GOT3 (cell line): ENCODE measurements at places on chromosomes 7 and 10.

- DNase-seq: no peak
Measured at GRCh38 chr10:22690614-22691431, 23.6 kb downstream of the PIP4K2A start.

DNA sequence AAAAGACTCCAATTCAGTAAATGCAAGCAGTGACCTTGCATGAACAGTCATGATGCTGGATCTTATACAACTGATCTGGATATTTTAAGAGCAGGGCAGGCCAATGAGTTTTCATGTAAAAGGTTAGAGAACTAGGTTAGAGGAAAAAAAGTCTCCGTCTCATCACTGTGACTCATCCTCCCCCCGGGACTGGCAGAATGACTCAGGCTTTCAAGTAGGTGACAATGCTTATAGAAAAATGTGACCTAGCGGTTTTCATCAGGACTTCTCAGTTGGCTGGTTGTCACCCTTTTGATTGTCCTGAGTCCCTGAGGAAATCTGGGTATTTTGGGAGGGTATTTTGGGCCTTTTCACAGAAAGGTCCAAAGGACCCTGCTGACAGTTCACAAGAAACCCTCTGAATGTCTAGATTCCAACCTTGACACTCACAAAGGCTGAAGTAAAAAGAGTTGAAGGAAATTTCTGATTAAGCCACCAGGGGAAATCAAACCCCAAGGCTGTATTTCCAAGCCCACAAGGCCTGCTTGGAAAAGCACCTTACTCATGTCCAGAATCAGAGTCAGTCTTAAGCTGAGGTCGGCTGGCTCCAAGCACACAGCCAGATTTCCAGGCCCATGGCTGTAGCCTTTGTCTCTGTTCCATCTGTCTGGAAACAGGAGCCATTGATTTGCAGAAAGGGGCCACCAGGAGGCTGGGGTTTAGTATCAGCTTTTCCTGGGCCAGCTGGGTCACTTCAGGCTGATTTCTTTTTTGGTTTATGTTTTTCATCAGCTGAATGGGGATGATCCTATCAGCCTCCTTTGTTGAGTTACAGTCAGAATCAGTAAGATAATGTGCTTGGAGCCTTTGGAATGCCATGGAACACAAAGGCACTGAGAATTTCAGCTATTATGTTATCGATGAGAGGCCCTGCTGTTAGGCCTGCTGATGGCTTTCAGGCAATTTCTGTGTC lies 226.4 kb upstream of the HABP2 start:
- DNase-seq: peak; percentile 53

- DNase-seq: no peak
Measured at GRCh38 chr10:66747451-66747850, 178.4 kb upstream of the LRRTM3 start.

- DNase-seq: no peak
Measured at GRCh38 chr10:106278383-106278782, 886.1 kb downstream of the SORCS1 start.

DNA sequence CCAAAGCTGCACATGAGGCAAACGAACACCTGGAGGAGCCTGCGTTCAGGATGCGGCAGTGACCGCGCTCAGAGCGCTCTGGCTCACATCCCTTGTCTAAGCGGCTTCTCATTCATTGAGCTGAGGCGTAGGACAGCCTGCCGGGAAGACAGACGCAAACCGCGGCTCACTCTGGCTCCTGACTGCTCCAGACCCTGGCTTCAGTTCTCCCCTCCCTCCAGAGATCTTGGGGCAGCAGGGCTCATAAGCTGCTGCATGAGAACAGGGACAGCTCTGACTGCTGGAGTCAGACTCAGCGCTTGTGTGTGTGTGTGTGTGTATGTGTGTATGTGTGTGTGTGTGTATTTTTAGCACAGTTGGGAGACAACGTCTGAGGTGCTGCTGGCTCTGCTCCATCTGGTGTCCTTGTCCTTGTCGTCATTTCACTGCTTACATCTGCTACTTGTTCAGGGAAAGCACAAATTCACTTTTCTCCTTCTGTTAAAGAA lies 15.8 kb upstream of the LYZL2 start:
- DNase-seq: no peak

- DNase-seq: no peak
Measured at GRCh38 chr7:99752356-99752755, 17.4 kb upstream of the CYP3A7 start.

GRCh38 chr7:27131390-27131819 lies 848 bp upstream of the HOXA4 start:
- DNase-seq: no peak

DNA sequence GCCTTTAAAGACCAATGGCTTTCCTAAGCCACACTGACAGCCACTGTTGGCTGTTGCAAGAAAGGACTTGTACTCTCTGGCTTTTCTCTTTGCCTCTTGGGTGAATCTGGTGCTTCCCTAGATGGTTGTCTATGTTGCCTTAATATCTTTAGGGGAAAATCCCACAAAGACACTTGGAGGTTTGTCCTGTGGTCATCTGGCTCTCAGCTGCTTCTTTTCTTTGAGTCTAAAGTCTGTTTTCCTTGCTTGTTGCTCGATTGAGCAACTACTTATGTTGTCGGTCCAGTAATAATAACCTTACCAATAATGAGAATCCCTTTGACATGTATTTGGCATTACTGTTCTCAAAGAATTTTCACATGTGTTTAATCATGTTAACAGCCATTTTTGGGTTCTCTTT lies 537.6 kb downstream of the LRMDA start:
- DNase-seq: no peak

GRCh38 chr7:43702974-43703373 lies 26.3 kb downstream of the COA1 start:
- no peak for DNase-seq

GRCh38 chr10:130471486-130471885 lies 335.3 kb downstream of the GLRX3 start:
- DNase-seq: no peak

DNA sequence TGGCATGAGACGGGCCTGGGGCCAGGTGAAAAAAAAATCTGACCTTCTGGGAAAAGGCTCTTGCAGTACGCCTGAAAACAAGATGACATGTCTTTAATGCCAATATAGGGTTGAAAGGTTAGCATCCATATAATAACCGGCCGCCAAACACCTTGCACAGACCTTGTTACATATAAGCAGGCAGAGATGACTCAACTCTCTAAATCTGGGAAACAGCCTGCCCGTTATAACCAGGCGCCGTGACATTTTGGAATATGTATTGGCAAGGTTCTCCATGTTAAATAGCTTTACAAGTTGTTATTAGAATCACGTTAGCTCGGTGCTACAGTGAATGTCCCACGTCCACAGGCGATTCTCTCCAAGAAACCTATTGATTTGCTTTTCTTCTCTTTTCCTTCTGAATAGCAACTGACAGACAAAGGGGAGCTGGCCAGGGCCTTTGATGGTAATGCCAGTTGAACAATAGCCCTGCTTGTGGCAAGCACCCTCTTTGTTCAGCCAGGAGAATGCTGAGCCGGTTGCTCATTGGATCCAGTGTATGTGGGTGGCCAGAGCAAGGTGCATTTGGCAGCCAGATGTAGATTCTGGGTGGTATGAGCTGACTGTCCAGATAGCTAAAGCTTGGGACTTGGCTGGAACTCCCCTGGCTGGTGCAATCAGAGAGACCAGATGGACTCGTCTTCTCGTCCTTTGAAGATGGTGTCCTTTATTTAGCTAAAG lies 80.1 kb upstream of the AUTS2 start:
- DNase-seq: no peak

- no peak for DNase-seq
Measured at GRCh38 chr10:88390041-88390440, 193.1 kb downstream of the RNLS start.

GRCh38 chr10:51031950-51032349 lies 42.3 kb upstream of the PRKG1 start:
- no peak for DNase-seq

GRCh38 chr7:121042195-121042594 lies 53.7 kb downstream of the CPED1 start:
- no peak for DNase-seq

GRCh38 chr7:18590744-18591340 lies 95.3 kb downstream of the HDAC9 start:
- no peak for DNase-seq

DNA sequence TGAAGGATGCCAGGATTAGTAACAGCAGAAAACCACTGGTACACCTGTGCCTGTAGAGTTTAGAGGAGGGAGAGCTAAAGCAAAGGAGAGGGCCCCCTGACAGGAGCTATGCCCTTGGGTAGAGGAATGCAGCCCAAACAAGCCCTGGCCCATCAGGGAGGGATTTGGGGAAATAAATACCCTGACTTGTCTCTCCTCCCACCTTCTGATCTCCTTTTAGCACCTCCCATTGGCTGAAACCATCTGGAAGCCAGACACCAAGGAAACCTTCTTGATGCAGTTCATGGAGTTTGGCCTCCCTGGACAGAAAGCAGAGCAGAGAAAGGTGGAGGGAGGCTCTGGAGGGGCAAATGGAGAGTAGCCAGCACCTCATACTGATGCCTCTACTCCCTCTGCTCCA lies 45.3 kb downstream of the ADRA2A start:
- no peak for DNase-seq

- DNase-seq: no peak
Measured at GRCh38 chr7:137791930-137792329, 54.8 kb downstream of the DGKI start.

- DNase-seq: no peak
Measured at GRCh38 chr10:15324113-15324512, 47.0 kb downstream of the FAM171A1 start.

GRCh38 chr7:122412883-122413282 lies 108.3 kb upstream of the FEZF1 start:
- no peak for DNase-seq

DNA sequence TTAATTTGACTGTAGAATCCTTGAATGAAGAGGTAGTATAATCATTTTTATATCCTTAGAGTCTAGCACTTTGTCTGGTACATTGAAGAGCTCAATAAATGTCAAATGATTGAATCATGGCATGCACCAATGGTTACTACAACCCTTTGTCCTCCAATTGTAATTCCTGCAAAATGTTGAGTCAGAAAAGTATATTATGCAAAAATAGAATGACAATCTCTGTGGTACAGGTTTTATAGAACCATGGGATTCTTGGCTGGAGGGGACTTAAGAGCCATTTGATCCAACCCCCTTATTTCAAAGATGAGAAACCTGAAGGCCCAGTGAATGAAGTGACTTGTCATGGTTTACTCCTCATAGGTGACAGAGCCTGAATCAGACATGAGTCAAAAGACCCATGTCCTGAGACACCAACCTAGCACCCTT lies 30.9 kb upstream of the SMKR1 start:
- DNase-seq: no peak

DNA sequence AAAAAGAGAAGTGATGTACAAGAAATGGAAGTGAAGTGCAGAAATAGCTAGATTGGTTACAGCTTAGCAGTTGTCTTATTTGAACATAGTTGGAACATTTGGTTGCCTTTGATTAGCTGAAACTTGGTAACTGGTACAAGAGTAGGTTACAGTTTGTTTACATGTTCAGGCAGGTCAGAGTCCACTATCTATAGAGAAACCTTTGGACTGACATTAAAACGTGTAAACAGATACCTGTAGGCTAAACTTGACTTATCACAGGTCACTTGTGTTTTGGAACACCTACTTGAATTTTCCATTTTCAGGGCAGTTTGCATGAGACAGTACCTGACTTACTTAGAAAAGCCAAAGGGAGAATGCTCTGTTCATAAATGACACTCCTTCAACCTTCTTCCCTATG lies 28.5 kb upstream of the CYP2C8 start:
- DNase-seq: no peak

- DNase-seq: no peak
Measured at GRCh38 chr10:28738200-28738599, 60.9 kb downstream of the BAMBI start.

- no peak for DNase-seq
Measured at GRCh38 chr7:30238721-30239441, 45.5 kb upstream of the ZNRF2 start.

GRCh38 chr10:130190737-130191115 lies 54.5 kb downstream of the GLRX3 start:
- no peak for DNase-seq

GRCh38 chr7:50369143-50370026 lies 64.9 kb downstream of the IKZF1 start:
- no peak for DNase-seq

GRCh38 chr10:35821339-35821911 lies 179.3 kb upstream of the FZD8 start:
- DNase-seq: no peak

DNA sequence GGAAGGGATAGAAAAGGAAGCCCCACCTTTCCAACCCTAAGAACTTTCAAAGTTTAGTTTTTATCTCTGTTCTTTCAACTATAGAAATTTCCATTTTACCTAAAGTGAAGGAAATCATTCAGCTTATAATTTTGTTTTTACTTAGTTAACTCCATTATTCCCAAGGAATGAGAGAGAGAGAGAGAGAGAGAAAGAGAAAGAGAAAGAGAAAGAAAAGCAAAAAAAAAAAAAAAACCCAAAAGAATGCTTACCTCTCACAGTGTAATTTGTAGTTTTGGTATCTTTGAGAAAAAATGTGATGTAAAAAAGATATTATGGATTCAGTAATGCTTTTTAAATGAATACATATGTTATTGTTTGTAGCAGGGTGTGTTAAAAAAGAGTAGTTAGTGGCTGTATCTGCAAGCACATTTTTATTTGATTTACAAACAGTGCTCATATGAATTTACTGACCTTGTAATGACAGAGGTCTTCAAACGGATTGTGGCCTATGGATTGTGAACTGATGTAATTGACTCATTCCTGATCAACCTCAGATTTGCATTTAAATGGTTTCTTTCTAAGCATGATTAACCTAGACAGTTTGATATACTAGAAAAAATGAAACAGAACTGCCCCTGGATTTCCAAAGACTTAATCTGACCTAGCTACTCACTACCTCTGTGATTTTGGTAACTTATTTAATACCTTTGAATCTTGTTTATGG lies 64.9 kb downstream of the LCOR start:
- DNase-seq: no peak

DNA sequence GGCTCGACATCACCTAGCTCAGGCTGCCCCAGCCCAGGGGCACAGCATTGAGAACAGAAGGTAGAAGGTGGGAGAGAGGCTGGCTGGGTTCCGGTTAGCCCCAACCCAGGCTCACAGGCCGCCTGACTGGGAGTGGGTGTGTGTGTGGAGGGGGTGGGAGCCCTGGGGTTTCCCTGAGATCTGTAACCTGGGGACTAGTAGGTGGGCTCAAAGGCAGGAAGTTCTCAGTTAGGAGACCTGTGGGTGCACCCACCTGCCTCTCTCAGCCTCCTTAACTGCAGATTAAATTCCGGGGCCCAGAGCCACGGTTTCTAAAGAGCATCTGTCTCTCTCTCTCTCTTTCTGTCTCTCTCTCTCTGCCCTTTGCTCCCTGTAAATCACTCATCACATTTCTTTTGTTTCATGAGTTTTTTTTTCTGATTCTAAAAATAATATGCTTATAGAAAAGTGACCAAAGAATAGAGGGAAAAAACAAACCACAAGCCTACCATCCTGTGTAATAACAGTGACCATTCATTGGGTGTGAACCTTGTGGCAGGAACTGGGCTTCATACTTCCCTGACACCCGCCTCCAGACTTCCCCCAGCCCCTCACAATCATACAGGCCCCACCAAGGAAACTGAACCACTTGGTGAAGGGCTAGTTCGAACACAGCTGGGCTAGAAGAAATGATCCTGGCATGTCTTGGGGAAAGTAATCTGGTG lies 83.4 kb upstream of the SMNDC1 start:
- no peak for DNase-seq
